DMS153 (cell line): ENCODE measurements at places on chromosomes 2 and 18.

DNA sequence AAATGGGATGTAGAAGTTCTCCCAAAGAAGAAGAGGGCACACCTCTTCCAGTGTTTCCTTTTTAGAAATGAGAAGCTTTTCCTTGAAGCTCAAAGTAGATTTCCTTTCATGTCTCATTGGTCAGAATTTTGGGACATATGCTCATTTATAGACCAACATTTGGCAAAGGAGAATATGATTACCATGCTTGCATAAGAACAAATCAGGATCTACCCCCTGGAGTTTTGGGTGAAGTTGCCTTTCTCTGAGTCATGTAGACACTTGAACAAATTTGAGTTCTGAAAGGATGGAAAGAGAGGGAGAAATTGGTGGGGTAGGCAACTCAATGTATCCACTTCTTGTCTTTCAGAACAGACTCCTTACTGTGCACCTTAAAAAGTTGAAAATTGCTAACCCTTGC, 409.0 kb downstream of the SLC4A3 start:
- no peak for DNase-seq

- no peak for DNase-seq
These were observed 56.7 kb downstream of the ALPK2 start for GRCh38 chr18:58572181-58572580.

- DNase-seq = no peak
These were observed 465.2 kb upstream of the HS6ST1 start for GRCh38 chr2:128783896-128784295.

DNA sequence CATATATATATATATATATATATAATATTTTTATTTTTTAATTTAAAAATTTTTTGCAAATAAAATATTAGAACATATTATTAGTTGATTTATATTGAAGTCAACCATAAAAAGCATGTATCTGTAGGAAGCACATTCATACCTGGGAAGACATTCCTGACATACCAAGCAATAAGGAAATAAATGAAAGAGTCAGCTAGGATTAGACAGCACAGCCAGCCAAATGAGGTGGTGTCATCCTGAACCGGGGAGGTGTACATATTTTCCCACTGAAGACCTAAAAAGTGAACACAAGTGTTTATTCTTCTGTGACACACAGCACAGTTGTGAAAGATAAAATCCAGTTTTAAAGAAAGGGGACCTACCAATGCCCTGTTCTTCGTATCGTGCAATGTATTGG, 149.2 kb downstream of the ABCA12 start:
- DNase-seq = no peak

DNA sequence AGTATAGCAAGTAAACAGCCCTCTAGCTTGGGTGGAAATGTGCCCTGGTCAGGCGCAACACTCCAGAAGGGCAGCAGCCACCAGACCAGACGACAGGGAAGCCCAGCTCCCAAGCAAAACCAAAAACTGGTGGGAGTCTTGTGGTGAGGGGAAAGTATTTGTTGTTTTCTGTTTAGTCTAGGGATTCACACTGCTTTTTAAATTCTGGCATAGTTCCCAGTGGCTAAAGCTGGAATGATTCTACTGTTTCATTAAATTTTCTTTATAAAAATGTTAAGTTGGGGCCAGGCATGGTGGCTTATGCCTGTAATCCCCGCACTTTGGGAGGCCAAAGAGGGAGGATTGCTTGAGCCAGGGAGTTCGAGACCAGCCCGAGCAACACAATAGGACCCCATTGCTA, 38.5 kb downstream of the MERTK start:
- DNase-seq = no peak

DNA sequence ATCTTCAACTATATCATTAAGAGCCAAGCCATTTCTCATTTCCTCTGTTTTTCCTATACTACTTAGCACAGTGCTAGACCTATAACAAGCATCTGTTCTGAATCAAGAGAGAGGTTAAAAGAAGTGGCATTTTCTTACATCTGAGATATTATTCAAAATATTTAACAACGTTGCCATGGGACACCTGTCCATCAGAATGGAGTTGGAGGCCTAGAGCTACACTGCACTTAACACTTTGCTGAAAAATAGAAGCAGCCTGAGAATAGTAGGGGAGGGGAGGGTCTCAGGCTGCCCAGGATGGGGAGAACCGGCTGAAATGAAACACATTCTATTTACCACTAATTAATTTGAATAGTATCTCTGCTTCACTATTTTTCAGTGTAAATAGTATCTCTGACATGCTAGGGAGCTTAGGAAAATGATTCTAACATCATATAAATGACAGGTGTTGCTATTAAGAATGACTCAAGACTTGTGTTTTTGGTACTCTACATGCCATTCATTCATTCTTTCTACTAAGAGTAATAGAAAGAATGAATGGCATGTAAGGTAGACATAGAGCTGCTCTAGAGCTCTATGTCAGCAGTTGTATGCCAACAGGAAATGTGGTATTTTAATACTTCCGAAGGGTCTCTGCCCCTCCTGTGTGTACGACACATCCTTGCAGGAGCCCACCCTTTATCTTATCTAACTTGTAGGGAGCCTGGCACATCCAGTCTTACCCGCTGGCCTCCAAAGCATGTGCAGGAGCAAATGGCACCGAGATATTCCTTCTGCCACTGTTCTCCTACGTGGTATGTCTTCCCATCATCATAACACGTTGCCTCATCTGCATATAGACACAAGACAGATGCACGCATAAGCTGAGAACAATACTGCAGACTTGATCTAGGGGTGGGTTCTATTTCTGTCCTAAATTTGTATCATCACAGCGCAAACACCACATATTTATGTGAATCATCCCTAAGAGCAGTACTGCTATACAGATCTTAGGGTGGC, 52.6 kb downstream of the ATIC start:
- DNase-seq = no peak

- peak; percentile 60 for DNase-seq
These were observed 169.1 kb upstream of the KLF7 start for GRCh38 chr2:207334624-207335371.

GRCh38 chr2:13650586-13651180, 933.9 kb downstream of the TRIB2 start:
- DNase-seq = no peak

GRCh38 chr2:235048549-235048948, 96.7 kb downstream of the SH3BP4 start:
- no peak for DNase-seq

DNA sequence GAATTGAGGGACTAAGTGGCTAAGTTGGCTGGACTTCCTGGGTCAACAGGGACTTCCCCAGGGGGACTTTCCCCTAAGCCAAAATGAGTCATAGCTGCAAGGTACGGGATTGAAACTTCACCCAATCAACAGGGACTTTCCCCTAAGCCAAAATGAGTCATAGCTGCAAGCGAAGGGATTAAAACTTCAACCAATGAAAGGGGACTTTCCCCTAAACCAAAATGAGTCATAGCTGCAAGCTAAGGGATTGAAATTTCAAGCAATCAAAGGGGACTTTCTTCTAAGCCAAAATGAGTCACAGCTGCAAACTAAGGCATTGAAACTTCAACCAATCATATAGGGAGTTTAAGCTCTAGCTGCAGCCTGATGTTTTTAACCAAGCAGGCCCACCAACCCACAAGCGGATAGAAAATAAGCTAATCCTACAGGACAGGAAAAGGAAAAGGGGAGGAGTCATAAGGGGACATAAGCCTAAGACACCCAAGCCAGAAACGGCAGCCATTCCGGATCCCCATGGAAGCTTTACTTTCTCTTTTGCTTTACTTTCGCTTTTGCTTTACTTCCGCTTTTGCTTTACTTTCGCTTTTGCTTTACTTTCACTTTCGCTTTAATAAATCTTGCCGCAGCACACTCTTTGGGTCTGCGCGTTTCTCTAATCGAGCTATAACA, 1375.4 kb upstream of the CELF4 start:
- no peak for DNase-seq

DNA sequence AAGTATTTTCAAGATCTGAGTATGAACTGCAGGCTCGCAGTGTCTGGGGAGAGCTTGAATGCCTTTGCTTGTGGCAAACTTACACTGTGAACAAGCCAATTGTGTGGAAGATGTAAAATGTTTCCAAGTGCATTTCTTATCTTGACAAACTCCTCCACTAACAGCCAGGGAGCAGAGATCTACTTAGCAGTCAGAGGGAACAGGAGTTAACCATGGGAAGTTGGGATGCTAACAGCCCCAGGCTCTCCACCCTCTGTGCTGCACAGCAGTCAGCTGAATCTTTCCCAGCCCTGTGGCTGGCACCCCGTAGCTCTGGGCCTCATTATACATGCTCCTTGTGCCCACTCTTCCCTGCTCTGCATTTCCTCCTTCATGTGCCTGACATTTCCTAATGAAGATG, 450.2 kb downstream of the TSN start:
- DNase-seq = no peak

GRCh38 chr18:33459612-33460011, 19.1 kb upstream of the CCDC178 start:
- DNase-seq = peak; percentile 6

DNA sequence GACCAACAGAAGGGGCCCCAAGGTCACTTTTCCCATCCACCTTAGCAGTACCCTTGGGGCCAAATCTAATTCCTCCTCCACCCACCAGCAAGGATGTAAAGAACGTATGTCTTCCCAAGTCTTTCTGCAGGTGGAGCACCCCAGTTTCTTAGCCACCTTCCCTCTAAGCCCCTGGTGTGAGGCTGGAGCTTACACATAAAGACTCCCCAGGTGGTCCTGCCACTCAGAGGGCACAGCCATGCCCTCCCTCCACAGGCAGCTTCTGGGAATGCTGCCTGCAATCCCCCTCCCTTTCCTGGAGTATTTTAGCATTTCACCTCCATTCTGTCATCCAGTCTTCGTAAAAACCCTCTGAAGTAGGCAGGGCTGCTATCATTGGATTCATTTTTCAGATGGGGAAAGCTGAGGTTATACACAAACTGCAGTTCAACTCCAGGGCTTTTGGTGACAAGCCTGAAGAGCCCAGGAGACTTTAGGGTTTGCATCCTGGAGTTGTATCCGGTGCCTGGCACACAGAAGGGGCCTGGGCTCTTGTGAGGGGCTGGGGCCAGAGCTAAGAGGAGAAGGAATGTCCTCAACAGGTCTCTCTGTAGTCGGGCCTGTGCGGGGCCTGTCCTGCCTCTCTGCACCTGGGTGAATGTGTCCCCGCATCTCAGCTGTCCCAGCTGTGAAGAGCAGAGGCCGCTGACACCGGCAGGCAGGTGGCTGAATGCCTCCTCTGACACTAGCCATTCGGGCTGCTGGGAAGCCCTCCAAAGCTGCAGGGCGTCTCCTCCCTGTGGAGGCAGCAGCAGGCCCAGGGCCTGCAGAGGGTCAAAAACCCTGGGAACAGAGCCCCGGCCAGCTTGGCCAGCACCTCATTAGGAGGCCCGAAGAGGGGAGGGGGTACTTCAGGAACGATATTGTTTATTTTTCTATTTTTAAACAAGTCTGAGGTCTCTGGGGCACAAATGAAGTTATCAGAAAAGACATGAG, 27.6 kb downstream of the CIB4 start:
- DNase-seq = no peak

DNA sequence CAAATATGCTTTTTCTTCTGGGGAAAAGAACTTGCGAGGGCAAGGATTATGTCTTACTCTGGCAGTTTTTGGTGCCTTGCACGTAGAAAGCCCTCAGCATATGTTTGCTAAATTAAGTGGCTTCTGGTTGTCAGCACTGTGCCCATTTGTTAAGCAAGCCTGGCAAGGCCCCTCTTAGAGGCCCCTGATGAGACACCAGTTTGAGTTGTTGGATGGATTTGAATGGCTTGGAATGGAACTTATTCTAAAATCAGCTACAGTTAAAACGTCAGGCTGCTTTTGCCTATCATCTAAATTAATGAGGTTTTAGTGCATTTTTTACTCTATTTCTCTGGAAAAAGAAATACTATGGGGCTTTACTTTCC, 28.2 kb downstream of the TMEM182 start:
- DNase-seq = no peak

DNA sequence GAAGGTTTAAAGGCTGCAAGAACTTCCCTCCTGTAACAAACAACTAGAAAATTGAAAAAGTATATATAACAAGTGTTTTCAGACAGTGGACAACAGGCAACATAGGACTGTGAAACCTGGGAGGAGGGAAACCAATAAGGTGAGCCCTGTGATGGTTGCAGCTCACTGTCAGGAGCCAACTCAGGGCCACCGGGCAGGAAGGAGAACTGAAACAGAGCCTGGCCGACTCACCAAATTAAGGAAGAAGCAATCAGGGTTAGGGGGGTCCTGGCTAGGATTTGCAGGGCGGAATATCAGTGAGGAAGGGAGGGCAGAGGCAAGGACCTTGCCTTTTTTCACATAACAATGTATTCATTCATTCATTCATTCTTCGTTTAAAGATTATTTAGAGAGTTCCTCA, 21.8 kb upstream of the CNRIP1 start:
- no peak for DNase-seq

DNA sequence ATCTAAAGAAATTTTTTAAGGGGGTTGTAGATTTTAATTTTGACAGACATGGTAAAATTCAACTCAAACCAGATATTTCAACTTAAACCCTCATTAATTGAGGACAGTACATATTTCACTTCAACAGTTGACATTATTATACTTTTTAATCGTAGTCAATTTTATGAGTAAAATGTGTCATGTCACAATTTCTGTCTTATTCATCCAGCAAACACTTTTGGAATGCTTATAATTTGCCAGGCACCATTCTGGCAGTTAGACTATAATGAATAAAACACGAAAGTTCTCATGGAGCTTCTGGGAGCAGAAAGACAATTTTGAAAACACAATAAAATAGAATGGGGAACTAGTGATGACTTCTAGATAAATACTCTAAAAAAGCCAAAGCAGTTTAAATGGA, 1094.8 kb downstream of the SUCLG1 start:
- no peak for DNase-seq

DNA sequence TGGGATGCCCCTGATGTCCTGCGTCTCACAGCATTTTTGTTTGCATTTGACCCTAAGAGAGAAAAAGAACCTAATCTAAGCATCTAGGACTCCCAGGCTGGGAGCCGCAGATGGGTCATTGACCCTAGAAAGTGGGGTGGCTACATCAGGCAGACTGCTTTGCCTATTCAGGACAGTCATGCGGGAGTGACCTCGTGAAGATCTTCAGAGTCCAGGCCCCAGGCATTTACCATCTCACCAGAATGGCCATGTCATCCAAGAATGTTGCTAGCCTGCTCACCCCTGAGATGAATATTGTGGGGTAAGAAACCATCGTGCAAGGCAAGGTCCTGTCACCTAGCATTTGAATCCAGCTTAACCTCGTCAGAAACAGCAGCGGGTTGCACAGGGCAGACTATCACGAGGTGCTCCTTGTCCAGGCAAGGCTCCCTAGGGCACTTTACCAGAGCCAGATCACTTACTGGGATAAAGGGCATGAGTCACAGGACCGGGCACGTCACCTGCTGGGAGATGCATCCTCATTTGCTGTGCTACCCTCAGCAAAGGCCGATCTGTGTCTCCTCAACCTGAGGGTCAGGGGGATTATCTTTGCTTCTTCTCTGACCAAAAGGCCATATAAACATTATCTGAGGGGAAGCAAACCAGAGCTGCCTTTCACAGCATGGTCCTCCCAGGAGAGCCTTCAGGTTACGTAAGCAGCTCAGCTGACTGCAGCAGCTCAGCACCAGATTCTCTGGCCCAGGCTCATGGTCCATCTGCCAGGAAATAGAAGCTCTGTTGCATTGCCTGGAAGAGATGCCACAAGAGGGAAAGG, 162.3 kb downstream of the ACKR3 start:
- DNase-seq = no peak
